Stimulated activated CD4-positive, alpha-beta T cell treated with anti-CD3 and anti-CD28 coated beads, Interleukin-12 subunit alpha, Interleukin-12 subunit beta, amount 100 ng/mL, for 24 hours (primary cell): ENCODE measurements at places on chromosomes 7 and 10.

- DNase-seq, result no peak
Measured at GRCh38 chr7:113128031-113128430, 9.7 kb upstream of the SMIM30 start.

- DNase-seq, result no peak
Measured at GRCh38 chr7:22146961-22147512, 201.3 kb upstream of the CDCA7L start.

GRCh38 chr10:133379152-133379800, at the start of gene PAOX:
PAOX (plus strand) TSS chr10:133379262; CDS start chr10:133379317, 55 bp downstream.
- DNase-seq, result no peak

- no peak for DNase-seq
Measured at GRCh38 chr7:49703337-49703736, 70.1 kb upstream of the VWC2 start.

DNA sequence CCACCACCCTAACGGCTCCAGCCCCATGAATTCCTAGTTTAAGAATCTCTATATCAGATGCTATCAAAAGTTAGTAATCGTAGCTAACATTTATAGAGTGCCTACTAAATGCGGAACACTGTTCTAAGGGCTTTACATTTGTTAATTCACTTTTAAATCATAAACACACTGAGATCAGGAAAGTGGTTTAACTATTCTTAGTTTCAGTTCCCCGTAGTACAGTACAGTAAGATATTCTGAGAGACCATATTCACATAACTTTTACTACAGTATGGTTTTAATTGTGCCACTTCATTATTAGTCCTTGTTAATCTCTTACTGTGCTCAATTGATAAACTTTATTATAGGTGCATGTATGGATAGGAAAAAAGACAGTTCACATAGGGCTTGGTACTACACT, 22.5 kb downstream of the SYPL1 start:
- DNase-seq, result no peak

DNA sequence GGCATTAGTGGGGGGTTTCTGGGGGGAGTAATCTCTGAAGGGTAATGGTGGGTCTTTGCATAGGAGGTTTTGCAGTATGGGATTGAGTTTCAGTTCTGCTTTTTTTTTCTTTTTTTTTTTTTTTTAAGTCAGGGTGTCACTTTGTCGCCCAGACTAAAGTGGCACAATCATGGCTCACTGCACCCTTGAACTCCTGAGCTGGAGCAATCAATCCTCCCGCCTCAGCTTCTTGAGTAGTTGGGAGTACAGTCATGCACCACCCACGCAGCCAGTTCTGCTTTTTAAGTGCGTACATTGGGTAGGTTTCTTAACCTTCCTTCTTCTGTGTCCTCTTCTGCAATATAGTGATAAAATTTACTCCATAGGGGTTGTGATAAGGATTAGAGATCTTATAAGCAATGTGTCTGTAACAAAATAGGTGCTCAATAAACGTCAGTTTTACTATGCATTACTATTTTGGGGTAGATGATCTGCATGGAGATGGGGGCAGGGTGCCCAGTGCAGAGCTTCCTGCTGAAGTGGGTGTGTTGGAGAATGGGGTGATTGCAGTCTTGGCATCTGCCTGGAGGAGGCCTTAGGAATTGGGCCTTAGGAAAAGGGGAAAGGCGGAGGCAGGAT, 9.6 kb downstream of the KAZALD1 start:
- DNase-seq, result no peak

- DNase-seq, result no peak
Measured at GRCh38 chr7:129466796-129467195, 32.6 kb downstream of the STRIP2 start.

DNA sequence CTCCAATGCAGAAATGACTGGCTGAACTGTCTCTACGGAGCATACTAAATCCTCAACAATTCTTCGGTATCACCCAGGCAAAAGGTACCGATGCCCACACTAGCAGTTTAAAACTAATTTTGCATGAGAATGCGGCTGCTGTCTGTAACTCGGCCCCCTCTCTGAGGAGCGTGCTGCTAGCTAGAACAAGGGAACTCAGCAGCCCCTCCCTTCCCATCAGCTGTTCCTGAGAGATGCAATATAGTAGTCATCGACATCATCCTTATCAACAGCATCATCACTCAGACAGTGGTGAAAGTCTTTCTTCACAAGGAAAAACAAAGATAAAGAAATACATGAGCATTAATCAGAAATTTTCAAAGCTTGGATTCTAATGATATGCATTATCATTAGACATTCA, 189.1 kb upstream of the FRMD4A start:
- DNase-seq, result no peak

DNA sequence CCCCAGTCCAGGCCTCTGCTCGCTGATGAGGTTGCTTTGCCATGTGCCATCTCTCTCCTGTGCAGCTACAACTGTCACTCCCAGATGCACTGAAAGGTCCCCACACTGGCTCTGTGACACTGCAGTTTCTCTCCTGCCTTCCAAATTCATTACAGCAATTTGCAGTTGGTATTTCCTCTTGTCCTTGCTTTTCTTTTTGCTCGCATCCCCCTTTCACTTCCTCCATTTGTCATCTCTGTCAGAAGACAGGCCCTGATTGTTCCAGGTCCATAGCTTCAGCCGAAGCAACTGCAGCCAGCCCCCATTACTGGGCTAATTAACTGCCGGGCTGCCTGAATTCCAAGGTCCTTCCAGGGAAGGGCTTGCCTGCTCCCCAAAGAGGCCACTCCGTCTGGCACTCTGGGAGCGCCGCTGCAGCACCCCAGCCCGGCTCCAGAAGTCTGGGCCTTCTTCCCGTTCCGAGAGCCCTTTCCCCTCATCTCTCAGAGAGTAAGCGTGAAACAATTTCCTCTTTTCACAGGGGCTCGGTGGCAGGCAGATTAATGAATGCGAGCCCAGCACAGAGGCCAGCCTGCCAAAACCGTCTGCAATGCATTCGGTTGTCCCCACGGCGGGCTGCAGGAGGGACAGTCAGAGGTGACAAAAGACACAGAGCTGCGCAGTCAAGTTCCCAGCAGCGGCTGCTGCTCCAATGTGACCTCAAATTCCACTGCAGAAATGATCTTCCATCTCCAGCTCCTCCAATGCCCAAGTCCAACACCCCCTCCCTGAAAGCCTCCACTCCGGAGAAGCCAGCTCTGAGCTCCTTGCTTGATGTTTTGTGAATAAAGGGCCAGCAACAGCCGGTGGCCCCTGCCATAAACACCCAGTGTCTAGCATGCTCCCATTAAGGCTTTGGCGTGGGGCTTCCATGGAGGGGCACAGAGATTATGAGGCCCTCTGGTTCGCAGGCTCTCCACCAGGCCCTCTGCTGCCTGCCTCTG, 279.4 kb upstream of the HABP2 start:
- no peak for DNase-seq

DNA sequence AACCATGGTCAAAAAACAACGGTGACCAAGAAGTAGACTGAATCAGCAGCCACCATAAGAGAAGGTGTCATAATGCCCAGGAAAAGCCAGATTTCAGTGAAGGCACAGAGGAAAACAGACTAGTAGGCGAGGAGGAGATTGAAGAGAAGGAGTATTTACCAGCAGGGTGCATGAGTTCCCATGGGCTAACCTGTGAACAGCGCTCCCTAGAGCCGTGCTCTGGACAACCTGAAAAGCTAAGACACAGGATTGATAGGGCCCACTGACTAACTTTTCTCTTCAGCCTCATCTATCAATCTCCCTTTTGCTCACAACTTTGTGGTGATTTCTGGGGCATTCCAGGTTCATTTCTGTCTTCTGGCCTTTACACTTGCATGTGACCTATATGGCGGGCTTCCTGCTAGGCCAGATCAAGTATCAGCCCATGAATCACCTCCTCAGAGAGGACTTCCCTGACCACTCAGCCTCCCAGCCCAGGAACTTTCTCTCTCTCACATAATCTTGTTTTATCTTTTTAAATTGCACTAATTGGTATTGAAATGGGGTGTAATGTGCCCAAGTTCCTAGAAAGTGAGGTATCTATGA, 12.8 kb downstream of the ANKRD22 start:
- no peak for DNase-seq

GRCh38 chr7:133167300-133167699, 85.4 kb upstream of the CHCHD3 start:
- no peak for DNase-seq

GRCh38 chr10:16765509-16766375, 51.5 kb downstream of the RSU1 start:
- DNase-seq, result no peak

- no peak for DNase-seq
Measured at GRCh38 chr10:1536341-1536740, 201.0 kb downstream of the ADARB2 start.

DNA sequence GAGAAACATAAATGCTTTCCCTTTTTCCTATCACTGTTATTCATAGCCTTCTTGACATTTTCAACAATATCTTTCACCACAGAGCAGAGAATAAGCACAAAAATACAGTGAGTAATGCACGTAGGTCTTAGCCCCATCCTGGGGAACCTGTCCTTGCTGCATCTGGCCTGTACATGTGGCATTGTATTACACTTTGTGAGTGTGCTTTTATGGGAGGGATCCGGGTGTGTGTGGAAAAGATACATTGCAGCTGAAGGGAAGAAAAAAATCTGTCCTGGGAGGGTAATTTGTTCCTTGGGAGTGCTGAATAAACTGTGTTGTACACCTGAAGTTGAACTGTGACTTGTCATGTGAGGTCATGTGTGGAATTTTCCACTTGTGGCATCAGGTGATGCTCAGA, 422.7 kb upstream of the LRGUK start:
- no peak for DNase-seq

DNA sequence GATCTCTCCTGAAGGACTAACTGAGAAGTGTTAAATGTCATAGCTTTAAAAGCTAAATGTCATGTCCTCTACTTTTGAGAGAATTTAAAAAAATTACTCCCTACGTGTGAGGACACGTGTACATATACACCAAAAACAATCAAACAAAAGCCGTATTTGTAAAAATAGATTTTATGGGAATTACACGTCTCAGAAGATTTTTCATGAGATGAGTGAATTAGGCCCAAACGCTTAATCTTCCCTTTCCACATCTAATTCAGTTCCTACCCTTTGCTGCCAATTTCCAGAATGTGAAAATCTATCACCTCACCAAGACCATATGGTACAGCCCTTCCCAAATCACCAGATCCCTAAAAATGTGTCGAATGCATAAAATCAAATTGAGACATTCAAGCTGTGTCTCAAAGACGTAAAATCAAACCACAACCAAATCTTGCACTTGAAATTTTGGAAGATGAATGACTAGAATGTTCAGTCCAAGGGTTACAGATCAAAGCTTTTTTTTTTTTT, 1.0 kb upstream of the CTTNBP2 start:
- DNase-seq, result no peak

DNA sequence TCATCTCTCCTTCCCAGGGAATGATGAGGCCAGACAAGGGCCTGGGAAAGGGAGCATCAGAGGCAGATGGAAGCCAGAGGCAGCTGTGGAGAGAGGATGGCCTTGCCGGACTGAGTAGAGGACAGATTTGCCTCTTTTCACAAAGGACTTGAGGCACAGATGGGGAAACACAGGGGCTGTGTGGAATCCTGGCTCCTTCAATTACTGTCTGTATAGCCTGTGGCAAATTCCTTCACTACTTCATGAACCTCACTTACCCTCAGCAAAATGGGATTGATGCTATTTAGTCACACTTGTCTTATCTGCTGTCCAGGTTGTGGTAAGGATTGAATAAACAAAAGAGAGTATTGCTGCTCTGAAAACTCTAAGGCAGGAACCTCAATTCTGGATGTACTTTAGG, 40.3 kb downstream of the SLC25A28 start:
- no peak for DNase-seq

- no peak for DNase-seq
Measured at GRCh38 chr7:130641497-130641896, 27.1 kb downstream of the COPG2 start.

GRCh38 chr7:16839646-16840045, 34.8 kb upstream of the AGR2 start:
- no peak for DNase-seq

GRCh38 chr7:49766966-49767365, 6.5 kb upstream of the VWC2 start:
- DNase-seq, result no peak

GRCh38 chr7:28808796-28809533, 149.2 kb downstream of the TRIL start:
- DNase-seq, result no peak

DNA sequence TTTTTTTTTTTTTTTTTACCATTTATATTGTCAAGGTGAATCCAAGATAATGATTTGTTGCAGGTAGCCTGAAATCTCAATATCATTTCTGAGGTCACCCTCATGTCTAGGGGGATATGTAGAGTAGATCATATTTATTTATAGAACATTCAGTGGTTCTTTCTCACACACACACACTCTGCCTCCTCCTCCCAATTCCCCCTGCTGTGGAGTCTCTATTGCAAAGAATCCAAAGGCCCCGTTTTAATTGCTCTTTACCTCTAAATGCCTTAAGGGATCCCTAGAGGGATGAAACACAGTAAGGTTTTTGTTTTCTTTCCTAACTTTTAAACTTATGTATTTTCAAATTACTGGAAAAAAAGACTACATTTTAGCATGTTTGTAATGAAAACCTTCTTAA, 170.0 kb downstream of the PRKG1 start:
- DNase-seq, result no peak
